ENCODE measurements at places on chromosomes 3 and 15. TPM values are rescaled to one million over a fixed set of nuclear protein-coding genes. Genes with fewer than 3 reads are reported as not detected.

The ALDH1L1 gene
- total RNA-seq: 8.0 TPM

GRCh38 chr15:95265419-95265997, 1034.1 kb downstream of the MCTP2 start:
- no peak for DNase-seq

GRCh38 chr15:32802286-32802936, 84.6 kb downstream of the GREM1 start:
- DNase-seq: no peak

The BLM gene
- total RNA-seq: 6.4 TPM

GRCh38 chr3:15063656-15064286, 1.3 kb downstream of the MRPS25 start:
- no peak for DNase-seq

The BRPF1 gene
- total RNA-seq: 15.0 TPM

GRCh38 chr3:177367788-177368187, 170.5 kb upstream of the TBL1XR1 start:
- no peak for DNase-seq

DNA sequence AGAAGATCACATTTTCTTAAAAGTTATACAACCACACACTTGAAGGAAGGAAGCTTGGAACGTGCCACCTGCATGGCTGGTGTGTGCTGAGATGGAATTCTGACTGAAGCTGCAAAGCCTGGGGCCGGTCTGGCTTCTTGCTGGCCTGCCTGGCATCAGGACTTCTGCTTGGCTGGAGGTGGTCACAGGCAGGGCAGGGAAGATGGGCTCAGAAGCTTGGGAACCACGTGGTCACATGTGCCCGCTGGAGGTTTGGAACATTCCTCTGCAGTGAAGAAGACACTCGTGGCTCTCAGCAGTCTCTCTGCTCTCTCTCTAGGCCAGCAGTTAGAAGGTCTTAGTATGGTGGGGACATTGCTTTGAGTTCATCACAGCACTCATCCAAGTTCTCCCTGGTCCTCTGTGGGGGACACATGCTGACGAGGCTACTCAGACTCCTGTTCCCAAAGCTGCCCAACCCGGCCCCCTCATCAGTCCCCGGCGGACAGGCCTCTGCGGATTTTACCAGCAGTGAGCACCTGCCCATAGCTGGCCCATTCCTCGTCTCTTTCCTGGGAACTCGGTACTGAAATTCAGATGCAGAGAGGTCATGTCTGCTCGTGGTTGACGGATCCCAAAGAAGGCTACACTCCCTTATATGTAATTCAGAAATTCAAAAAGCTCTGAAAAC, 229.0 kb downstream of the ADAMTS17 start:
- no peak for DNase-seq

DNA sequence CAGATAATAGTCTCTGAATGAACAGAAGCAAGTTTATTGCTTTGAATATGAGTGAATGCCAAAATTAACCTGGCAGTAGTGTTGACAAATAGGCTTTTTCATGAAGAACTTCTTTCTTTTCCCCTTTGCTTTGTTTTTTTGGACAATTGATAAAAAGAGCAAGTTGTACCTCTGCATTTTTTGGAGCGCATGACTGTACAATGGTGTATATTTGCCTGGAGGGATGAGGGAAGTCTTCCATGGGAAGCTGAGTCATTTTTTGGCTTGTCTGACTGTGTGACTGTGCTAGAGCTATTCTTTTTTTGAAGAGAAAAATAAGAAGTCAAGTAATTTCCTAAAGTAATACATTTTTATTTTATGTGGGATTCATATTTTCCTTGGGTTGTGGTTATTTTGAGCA, 186.9 kb downstream of the KLHL25 start:
- DNase-seq: no peak

DNA sequence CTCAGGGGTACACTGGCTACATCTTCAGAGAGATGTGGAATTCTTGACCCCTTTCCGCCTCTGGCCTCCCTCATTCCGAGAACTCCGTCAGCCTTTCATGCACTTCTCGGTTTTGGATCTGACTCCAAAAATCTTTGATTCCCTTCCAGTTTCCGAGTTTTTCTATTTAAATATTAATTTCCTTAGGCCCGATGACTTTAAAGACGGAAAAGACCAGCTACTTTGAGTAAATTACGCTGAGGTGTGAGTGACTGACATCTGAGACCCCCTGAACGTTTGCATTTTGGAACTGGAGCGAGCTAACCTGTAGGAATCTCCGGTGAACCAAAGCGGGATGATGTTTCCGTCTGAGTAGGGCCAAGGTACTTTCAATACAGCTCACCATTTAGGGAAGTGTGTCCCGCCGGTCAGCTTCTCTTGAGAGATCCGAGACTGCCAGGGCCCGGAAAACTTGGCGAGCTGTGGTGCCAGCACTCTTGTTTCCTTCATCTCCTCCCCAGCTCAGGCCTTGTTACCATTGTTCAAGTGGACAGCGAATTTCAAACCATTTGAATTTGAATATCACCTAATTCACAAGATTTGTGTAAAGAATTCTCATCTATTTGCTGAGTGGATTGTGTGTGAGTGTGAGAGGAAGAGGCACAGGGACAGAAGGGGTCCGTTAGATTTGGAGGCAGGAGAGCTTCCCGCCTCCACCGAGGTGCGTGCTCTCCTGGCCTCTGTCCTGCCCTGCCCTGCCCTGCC, 5.4 kb downstream of the SOX14 start:
- DNase-seq: no peak

GRCh38 chr3:194075088-194075615, 60.8 kb upstream of the HES1 start:
- DNase-seq: no peak

The PLSCR4 gene
- 87.7 TPM for total RNA-seq

The DAZL gene
- total RNA-seq: not detected

- no peak for DNase-seq
Observed at GRCh38 chr15:68354268-68354667, 76.7 kb downstream of the FEM1B start.

DNA sequence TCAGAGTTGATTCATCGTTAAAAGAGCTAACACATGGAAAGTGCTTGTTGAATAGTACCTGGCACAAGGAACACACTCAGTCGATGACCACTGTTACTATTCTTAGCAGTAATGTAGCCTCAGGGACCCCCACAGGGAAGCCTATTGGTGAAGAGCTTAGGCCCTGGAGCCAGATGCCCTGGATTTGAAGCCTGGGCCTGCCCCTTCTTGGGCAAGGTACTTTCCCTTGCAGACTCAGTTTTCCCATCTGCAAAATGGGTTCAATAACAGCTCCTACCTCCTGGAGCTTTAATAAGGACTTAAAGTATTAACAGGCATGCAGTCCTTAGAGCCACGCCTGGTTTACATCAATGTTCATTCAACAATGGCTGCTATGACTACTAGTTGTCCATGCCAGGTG, 96.9 kb upstream of the WNT5A start:
- no peak for DNase-seq

The GPR149 gene
- not detected for total RNA-seq

The HHLA2 gene
- 226 TPM for total RNA-seq

- DNase-seq: no peak
Observed at GRCh38 chr3:128394033-128394432, 72.7 kb downstream of the DNAJB8 start.

The PRICKLE2 gene
- total RNA-seq: 8.5 TPM

- no peak for DNase-seq
Observed at GRCh38 chr3:36486009-36486795, 105.9 kb downstream of the STAC start.

DNA sequence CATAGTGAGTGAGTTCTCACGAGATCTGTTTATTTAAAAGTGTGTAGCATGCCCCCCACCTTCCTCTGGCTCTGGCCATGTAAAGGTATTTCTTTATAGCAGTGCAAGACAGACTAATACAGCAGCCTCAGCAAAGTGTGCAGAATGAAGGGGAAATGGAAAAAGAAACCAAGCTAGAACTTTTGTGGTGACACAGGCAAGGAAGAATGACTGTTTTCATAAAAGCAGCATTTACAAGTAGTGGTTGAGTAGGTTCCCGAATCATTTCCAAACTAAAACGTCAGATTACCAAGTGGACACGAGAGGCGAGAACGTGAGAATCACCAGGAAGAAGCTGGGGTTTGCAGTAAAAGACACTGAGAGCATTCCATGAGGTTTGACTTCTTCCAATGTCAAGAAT, 100.2 kb upstream of the AKAP13 start:
- DNase-seq: no peak

DNA sequence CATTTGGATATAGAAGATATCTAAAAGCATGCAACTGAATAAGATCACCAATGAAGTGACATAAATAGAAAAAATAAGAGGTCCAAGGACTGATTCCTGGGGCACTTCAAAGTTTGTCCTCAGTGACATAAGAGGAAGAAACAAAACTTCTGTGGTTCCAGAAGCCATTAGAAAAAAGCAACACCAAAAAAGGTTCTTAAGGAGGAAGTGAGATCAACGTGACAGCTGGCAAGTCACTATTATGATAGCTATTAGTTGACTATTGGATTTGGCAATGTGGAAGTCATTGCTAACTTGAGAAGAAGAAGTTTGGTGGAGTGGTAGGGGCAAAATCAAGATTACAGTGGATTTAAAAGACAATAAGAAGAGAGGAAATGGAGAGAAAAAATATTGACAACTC, 1098.3 kb downstream of the NAALADL2 start:
- DNase-seq: no peak

DNA sequence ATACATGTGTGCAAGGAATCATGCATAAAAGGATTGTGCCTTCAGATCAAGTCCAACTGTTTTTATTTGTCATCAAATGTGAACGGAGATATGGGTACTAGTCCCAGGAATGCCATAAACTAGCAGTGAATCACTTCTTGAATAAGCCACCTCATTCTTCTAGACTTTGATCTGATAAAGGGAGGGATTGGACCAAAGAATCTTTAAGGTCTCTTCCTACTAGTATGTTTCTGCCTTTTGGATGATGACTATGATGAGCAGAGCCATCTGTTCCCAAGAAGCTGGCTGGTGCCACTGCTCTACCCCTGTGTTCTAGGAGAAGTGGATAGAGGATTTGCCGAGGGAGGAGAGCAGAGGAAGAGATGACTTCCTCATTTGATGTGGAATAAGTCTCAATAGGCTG, 28.8 kb upstream of the UACA start:
- no peak for DNase-seq

GRCh38 chr3:192879346-192880031, 38.2 kb downstream of the MB21D2 start:
- DNase-seq: no peak

- DNase-seq: peak; percentile 72
Observed at GRCh38 chr15:57505949-57506391, 85.7 kb upstream of the MYZAP start.

DNA sequence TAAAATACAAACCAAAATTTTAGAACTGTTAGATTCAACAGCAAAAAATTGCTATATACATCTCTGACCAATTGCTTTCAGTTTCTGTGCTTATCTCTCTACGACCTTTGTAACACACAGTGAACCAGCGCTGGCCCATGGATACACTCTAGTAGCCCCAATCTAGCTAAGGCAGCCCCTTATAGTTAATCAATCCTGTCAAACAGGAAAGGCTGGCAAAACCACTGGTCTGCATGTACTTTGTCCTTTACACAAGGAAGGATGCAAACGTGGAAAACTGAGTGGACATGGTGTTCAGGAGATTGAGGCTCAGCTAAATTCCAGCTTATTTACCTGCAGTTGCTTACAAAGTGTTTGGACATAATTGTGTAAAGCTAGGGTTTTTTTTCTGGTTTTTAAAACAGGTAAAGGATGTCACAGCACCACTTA, 25.9 kb downstream of the ADGRG7 start:
- peak; percentile 42 for DNase-seq

The FAM81A gene
- total RNA-seq: 0.80 TPM

DNA sequence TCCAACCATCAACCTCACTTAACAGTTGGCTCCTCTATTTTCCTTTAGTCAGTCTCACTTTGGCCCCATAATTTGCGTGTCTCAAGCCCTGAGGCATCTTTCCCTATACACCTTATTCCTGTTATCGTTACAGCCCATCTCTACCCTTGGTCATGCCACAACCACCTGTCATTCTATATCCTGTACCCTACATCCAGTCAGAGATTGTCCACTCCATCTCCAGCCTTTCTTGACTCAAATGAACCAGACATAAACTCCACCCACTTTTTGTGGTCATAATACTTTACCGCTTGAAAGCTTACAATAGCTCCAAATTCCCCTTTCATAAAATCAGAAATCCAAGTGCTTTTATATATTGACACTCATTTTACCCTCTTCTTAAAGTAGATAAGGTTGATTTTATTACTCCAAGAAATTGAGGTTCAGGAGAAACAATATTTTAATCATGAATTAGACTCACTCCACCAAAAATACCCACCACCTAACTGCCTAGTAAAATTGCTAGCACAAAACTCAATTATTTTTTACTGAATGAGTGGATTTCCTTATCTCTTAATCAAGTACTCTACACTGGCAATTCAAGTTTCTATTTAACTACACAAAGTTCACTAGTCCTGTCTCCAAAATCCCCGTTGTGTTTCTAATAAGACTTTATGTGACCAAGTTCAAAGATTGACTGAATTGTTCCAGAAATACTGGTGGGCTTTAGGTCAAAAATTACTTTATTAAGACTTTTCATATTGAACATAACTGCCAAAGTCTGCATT, 9.1 kb downstream of the CCR4 start:
- no peak for DNase-seq
